ENCODE measurements at places on chromosomes 16 and 17. TPM values are rescaled to one million over a fixed set of nuclear protein-coding genes. Genes with fewer than 3 reads are reported as not detected.

The BCL6B gene
- total RNA-seq = 0.33 TPM

The TBC1D28 gene
- not detected for total RNA-seq

The OXLD1 gene
- total RNA-seq = 35.5 TPM

The CCL3 gene
- total RNA-seq = not detected

The LGALS9 gene
- total RNA-seq = not detected

The C1QL1 gene
- 0.99 TPM for total RNA-seq

The CCL5 gene
- total RNA-seq = not detected

The JPH3 gene
- not detected for total RNA-seq

The KRTAP4-3 gene
- not detected for total RNA-seq

The INCA1 gene
- total RNA-seq = not detected

The KCNJ18 gene
- total RNA-seq = not detected

The RASL10B gene
- total RNA-seq = 0.58 TPM

The OR4D2 gene
- not detected for total RNA-seq

The STAC2 gene
- total RNA-seq = not detected

The NOS2 gene
- not detected for total RNA-seq

The SLC38A8 gene
- not detected for total RNA-seq

The KRTAP17-1 gene
- total RNA-seq = not detected

The MYCBPAP gene
- total RNA-seq = 1.5 TPM

The KIF2B gene
- not detected for total RNA-seq

The HERPUD1 gene
- total RNA-seq = 86.5 TPM

The MSRB1 gene
- 6.1 TPM for total RNA-seq

The PRCD gene
- total RNA-seq = 10.2 TPM

The RNF166 gene
- 7.3 TPM for total RNA-seq

The CDC6 gene
- 9.0 TPM for total RNA-seq

The PIRT gene
- total RNA-seq = not detected

The PLXDC1 gene
- total RNA-seq = 11.8 TPM

The COPS3 gene
- total RNA-seq = 93.5 TPM

The LLGL2 gene
- 1.3 TPM for total RNA-seq

The RHBDL1 gene
- total RNA-seq = 9.4 TPM

The RANBP10 gene
- total RNA-seq = 4.9 TPM

The SPATA22 gene
- 1.2 TPM for total RNA-seq

The PPM1E gene
- 0.17 TPM for total RNA-seq

The TNP2 gene
- not detected for total RNA-seq

The NPIPB13 gene
- 2.0 TPM for total RNA-seq

The P2RX1 gene
- total RNA-seq = not detected

The ACSM2A gene
- total RNA-seq = not detected

The CORO6 gene
- 12.1 TPM for total RNA-seq

The OTOP3 gene
- not detected for total RNA-seq

The GPRC5C gene
- total RNA-seq = 4.8 TPM

The CDK5R1 gene
- 0.83 TPM for total RNA-seq

The GFAP gene
- not detected for total RNA-seq

The FOXC2 gene
- total RNA-seq = 1.0 TPM

The CIBAR2 gene
- total RNA-seq = not detected

The SLFN11 gene
- 70.8 TPM for total RNA-seq

The EVPL gene
- total RNA-seq = under 0.01 TPM

The KRTAP1-1 gene
- not detected for total RNA-seq

The HS3ST3A1 gene
- total RNA-seq = 21.4 TPM
